ENCODE measurements at places on chromosomes 6 and 20.

- DNase-seq = peak; percentile 55
Measured at GRCh38 chr20:4112481-4113421, 97.4 kb upstream of the RNF24 start.

GRCh38 chr6:16132909-16133308 lies 4.0 kb downstream of the MYLIP start:
- no peak for DNase-seq

DNA sequence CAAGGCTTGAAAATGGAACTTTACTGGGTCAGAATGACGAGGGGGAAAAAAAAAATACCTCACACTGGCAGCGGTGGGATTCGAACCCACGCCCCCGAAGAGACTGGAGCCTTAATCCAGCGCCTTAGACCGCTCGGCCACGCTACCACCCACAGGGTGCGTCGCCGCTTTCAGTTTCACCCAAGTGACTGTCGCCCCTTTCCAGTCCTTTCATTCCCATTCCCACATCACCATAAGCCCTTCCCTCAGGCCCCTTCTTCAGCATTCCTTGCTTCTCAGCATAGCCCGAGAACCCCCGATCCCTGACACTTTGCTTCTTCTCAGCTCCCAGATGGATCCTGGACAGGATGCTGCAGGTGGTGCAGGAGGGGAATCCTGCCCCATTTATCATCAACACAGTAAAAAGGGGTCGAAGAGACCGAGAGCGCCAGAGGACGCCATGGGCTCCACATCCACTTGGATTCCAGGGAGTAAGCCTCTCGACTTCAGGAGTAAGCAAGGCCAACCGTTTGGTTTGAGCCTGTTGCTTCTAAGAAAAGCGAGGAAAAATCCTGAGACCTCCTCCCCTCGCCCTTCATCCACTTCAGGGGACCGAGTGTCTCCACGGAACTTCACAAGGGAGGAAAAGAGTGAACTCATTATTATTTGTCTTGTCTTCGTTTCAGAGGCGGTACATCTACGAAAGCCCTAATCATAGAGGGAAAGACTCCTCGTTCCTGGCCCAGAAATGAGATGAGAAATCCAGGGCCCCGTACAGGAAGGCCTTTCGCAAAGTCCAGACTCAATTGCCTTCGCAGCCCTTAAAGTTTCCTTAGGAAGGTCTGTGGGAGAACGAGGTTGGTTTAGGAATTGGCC lies 20.0 kb upstream of the TRIM27 start:
- peak; percentile 78 for DNase-seq

DNA sequence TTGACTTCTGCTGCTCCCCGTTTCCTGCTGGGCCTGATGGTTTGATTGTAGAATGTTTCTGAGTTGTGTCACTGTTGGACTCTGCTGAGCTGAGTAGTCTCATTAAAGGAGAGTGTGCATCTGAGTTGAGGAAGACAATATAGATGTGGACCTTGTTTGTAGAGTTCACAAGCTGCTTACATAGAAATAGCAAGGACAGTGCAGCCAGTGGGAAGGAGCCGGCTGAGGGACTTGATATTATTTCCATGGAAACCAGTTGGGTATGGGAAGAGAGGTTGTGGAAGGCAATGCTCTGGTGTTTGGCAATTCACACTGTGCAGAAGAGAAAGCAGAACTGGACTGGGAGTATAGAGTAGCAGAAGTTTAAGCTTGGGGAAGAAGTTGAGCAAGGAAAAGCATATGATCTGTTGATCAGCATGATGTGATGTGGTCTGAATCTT lies 14.8 kb downstream of the IGF2R start:
- DNase-seq = peak; percentile 36

- no peak for DNase-seq
Measured at GRCh38 chr6:7332090-7332745, 19.2 kb upstream of the SSR1 start.

- DNase-seq = no peak
Measured at GRCh38 chr6:27303613-27304272, 8.3 kb downstream of the POM121L2 start.

DNA sequence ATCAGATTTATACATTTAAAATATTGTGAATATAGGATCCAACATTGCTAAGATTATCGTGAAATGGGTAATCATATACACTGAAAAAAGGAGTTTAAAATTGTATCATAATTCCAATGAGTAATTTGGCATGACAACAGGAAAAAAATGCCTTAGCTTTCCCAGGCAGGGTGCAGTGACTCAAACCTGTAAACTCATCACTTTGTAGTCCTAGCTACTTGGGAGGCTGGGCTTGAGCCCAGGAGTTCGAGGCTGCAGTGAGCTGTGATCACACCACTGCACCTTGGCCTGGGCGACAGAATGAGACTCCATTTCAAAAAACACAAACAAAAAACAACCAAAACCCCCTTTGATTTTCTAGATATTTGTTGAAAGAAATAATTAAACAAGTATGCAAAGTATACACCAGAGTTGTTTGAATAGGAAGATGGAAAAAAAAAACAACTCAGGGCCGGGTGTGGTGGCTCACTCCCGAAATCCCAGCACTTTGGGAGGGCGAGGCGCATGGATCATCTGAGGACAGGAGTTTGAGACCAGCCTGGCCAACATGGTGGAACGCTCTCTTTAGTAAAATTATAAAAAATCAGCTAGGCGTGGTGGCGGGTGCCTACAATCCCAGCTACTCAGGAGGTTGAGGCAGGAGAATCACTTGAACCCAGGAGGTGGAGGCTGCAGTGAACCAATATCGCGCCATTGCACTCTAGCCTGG lies 98.7 kb downstream of the TRERF1 start:
- peak; percentile 73 for DNase-seq

- no peak for DNase-seq
Measured at GRCh38 chr6:167305796-167306195, 14.7 kb downstream of the UNC93A start.

GRCh38 chr6:154234019-154234772 lies 122.4 kb downstream of the IPCEF1 start:
- DNase-seq = no peak

DNA sequence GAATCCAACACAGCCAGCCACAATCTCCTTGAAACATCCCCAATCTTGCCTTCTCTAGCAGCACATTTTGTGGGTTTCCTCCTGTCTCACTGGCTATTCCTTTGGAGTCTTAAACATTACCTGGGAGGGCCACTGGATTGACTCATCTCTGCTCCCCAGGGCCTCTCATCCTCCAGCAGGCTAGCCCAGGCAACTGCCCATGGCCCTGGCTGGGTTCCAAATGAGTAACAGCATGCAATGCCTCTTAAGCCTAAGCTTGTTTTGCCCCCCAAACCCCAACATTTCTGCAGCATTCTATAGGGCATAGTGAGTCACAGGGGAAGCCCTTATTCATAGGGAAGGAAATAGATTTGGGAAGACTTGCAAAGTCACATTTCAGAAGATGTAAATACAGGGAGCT lies 204.9 kb downstream of the FOXA2 start:
- DNase-seq = peak; percentile 35

GRCh38 chr6:56742122-56742791 lies 99.6 kb upstream of the DST start:
- peak; percentile 23 for DNase-seq

DNA sequence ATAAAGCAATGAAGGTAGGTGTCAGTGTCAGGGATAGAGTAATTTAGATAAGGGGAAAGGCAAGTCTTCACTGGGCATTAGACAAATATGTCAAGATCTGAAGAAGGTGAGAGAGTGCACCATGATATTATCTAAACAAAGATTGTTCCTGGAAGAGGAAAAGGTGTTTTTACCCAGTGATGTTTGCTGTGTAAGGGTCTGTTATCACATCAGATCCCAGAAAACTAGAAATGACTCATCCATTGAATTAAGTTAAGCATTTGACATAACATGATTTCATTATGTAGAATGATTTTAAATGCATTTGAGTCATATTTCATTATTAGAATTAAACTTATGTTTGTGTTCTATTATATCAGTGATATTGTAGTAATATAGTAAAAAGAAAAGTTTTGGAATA lies 1279.5 kb upstream of the CITED2 start:
- no peak for DNase-seq

GRCh38 chr6:130666786-130667185 lies 160.4 kb upstream of the SMLR1 start:
- no peak for DNase-seq

GRCh38 chr6:106757267-106757666 lies 127.9 kb downstream of the QRSL1 start:
- no peak for DNase-seq

- DNase-seq = no peak
Measured at GRCh38 chr6:143734641-143735063, 56.9 kb downstream of the PHACTR2 start.

- no peak for DNase-seq
Measured at GRCh38 chr20:40604416-40604815, 84.6 kb downstream of the MAFB start.

DNA sequence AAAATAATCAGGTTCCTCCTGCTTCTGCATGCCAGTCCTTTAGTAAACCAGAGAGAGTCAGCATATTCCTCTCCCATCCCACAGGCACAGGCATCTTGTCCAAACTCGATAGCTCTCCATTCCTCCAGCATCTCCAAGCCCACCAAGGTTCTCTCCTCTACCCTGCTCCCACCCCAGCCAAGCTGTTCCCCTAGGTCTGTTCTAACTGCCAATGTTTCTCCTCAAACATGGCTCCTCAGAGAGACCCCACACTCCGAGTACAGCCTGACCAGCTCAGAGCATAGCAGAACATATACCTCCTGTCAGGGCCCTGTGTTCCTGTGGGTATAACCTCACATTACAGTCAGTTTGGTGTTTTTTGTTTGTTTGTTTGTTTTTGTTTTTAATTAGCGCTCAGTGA lies 177.8 kb downstream of the VEGFA start:
- DNase-seq = no peak

DNA sequence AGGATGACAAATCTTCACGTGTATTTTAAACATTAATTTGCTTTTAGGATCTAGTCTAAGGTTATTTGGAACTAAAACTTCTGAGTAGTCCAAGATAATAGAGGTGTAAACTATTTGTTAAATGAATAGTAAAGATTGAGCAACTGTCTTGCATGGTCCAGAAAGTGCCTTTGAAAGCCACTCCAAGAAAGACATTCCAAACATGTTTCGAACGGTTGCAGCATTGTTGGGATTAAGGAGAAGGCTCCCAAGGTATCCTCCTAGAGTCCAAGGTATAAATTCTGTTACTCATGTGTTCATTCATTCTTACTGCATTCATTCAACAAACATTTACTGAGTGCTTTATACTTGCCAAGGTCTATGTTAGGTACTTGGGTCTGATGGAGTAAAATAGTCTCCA lies 28.8 kb upstream of the MYLK2 start:
- DNase-seq = peak; percentile 54

GRCh38 chr20:45111799-45112471 lies 3.0 kb downstream of the WFDC5 start:
- DNase-seq = no peak

DNA sequence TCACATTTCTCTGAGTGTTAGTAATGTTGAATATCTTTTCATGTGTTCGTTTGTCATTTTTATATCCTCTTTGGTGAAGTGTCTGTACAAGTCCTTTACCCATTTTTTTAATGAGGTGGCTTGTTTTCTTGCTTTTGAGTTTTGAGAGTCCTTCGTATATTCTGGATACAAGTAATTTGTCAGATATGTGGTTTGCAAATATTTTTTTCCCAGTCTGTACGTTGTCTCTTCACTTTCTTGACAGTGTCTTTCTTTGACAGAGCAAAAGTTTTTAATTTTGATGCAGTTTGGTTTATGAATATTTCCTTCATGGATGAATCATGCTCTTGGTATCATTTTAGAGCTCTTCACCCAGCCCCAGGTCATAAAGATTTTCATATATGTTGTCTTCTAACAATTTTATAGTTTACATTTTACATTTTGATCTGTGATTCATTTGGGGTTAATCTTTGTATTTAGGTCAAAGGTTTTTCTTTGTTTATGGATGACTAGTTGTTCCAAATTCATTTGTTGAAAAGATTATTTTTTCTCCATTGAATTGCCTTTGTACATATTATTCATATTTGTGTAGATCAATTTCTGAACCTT lies 152.5 kb downstream of the MRPL14 start:
- no peak for DNase-seq

- no peak for DNase-seq
Measured at GRCh38 chr6:138815221-138815620, 19.3 kb downstream of the ECT2L start.

DNA sequence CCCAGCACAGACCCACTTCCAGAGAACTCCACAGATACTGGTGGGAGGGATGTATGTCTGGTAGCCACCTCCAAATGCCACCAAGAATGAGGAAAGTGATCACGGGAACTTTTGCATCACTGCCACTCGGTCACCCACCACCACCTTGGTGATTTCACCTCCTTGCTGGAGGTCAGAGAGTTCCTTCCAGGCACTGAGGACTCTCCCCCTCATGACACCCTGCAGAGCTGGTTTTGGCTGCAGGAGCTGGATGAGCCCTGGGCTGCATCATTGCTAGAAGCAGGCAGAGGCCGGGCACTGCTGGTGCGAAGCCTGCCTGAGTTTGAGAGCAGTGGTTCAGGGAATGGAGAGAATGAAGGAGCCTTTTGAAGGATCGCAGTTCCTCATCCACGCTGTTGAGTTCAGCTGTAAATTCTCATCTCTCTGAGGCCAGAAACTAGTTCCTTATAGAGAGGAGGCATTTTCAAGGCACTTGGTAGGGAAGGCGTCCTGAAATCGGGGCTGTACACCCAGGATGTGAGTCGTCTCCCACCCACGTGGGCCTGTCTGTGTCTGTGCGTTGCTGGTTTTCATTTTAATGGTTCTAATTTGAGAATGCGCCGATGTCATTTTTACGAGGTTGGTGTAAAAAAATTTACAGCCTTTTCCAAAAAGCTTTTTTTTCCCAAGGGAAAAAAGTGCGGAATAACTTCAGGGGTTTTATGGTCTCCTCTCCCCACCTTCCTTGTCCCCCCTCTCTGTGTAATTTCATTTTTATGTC lies 25.0 kb downstream of the FOXP4 start:
- DNase-seq = no peak

DNA sequence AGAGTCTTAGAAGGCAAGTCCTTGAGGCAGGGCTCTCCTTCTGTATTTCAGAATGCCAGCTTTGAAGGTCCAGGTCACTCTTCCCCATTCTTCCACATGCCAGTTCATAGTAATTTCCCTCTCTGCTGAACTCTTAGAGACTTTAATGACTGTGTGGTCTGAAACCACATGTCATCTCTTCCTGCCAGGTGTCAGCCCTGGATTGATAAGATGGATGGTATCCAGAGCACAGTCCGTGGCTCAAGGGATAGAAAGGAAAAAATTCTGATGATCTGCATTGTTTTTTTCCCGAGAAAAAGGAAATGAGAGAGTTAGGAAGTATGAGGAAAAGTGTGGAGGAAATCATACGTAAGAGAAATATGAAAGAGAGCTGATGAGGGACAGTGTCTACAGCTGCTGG lies 250.9 kb downstream of the TPBG start:
- no peak for DNase-seq

- DNase-seq = no peak
Measured at GRCh38 chr6:89886378-89887120, 7.7 kb upstream of the GJA10 start.

GRCh38 chr6:143965503-143966171 lies 42.4 kb downstream of the PLAGL1 start:
- peak; percentile 85 for DNase-seq

GRCh38 chr6:31356216-31356945 lies 598 bp downstream of the HLA-B start:
- peak; percentile 23 for DNase-seq

GRCh38 chr6:16592223-16592911 lies 168.9 kb downstream of the ATXN1 start:
- no peak for DNase-seq

- no peak for DNase-seq
Measured at GRCh38 chr6:96856856-96857255, 19.6 kb upstream of the GPR63 start.

- DNase-seq = no peak
Measured at GRCh38 chr6:52496631-52497030, 76.5 kb downstream of the EFHC1 start.

Measured in AG10803 (cell line).